ENCODE measurements at places on chromosomes 6 and 20. TPM values are rescaled to one million over a fixed set of nuclear protein-coding genes. Genes with fewer than 3 reads are reported as not detected.

SRSF12 gene
- 7.0 TPM for polyA plus RNA-seq

KCNQ5 gene
- 31.4 TPM for polyA plus RNA-seq

RAB32 gene
- 19.0 TPM for polyA plus RNA-seq

SEL1L2 gene
- polyA plus RNA-seq = not detected

ARFGEF3 gene
- polyA plus RNA-seq = 0.11 TPM

COL12A1 gene
- polyA plus RNA-seq = 0.59 TPM

IER3 gene
- 20.1 TPM for polyA plus RNA-seq

ENPP5 gene
- polyA plus RNA-seq = 5.4 TPM

SRMS gene
- not detected for polyA plus RNA-seq

PLCB4 gene
- polyA plus RNA-seq = 39.2 TPM

C20orf204 gene
- polyA plus RNA-seq = 0.35 TPM

NFKBIE gene
- 12.5 TPM for polyA plus RNA-seq

ARMC12 gene
- polyA plus RNA-seq = 2.3 TPM

NKAIN4 gene
- polyA plus RNA-seq = not detected

RNF39 gene
- 0.46 TPM for polyA plus RNA-seq

SLC17A3 gene
- polyA plus RNA-seq = not detected

BHLHE23 gene
- polyA plus RNA-seq = not detected

LGSN gene
- not detected for polyA plus RNA-seq

ZNF334 gene
- polyA plus RNA-seq = 12.6 TPM

SPATA25 gene
- 6.6 TPM for polyA plus RNA-seq

MTO1 gene
- 19.6 TPM for polyA plus RNA-seq

ESR1 gene
- polyA plus RNA-seq = 4.5 TPM

NKAIN2 gene
- 0.25 TPM for polyA plus RNA-seq

EHMT2 gene
- 89.6 TPM for polyA plus RNA-seq

FBXO5 gene
- polyA plus RNA-seq = 30.1 TPM

FOXO3 gene
- 20.2 TPM for polyA plus RNA-seq

ARG1 gene
- polyA plus RNA-seq = not detected

CFAP206 gene
- not detected for polyA plus RNA-seq

HLA-DPA1 gene
- 1.2 TPM for polyA plus RNA-seq

UBE2V1 gene
- 164 TPM for polyA plus RNA-seq

POM121L2 gene
- polyA plus RNA-seq = not detected

VSTM2L gene
- 83.4 TPM for polyA plus RNA-seq

CLDN20 gene
- polyA plus RNA-seq = 0.19 TPM

THEMIS gene
- polyA plus RNA-seq = 0.06 TPM

CLPSL1 gene
- not detected for polyA plus RNA-seq

SLC4A11 gene
- 0.54 TPM for polyA plus RNA-seq

AIF1 gene
- 1.6 TPM for polyA plus RNA-seq
